ENCODE measurements at places on chromosomes 12 and 14. TPM values are rescaled to one million over a fixed set of nuclear protein-coding genes. Genes with fewer than 3 reads are reported as not detected.

- H3K27ac ChIP-seq: peak overlapping the region; percentile 96
- no peaks in the 10 kb centered on the region for H3K27me3 ChIP-seq
- H3K4me3 ChIP-seq: peak overlapping the region; percentile 91
- H3K36me3 ChIP-seq: peaks cover 61% of the 10 kb centered on the region
These were observed 6.8 kb downstream of the PTPN6 start for GRCh38 chr12:6957741-6958608.

GRCh38 chr12:125092108-125092871 lies 27.1 kb downstream of the AACS start:
- H3K27me3 ChIP-seq: no peaks in the 10 kb centered on the region
- H3K4me1 ChIP-seq: no peaks in the 10 kb centered on the region
- no peak overlapping the region for H3K27ac ChIP-seq
- DNase-seq: no peak
- no peak overlapping the region for H3K4me3 ChIP-seq

Gene FBRSL1
- 80.2 TPM for total RNA-seq

Gene ATP5F1B
- 714 TPM for total RNA-seq

- no peak for DNase-seq
- no peak overlapping the region for H3K4me3 ChIP-seq
- no peaks in the 10 kb centered on the region for H3K4me1 ChIP-seq
- H3K27me3 ChIP-seq: no peaks in the 10 kb centered on the region
These were observed 225.1 kb upstream of the FSCB start for GRCh38 chr14:44732144-44732543.

Gene RNFT2
- 11.8 TPM for total RNA-seq

- no peaks in the 10 kb centered on the region for H3K36me3 ChIP-seq
- DNase-seq: no peak
- no peak overlapping the region for H3K4me3 ChIP-seq
These were observed 128.9 kb downstream of the NUBPL start for GRCh38 chr14:31690056-31690455.

DNA sequence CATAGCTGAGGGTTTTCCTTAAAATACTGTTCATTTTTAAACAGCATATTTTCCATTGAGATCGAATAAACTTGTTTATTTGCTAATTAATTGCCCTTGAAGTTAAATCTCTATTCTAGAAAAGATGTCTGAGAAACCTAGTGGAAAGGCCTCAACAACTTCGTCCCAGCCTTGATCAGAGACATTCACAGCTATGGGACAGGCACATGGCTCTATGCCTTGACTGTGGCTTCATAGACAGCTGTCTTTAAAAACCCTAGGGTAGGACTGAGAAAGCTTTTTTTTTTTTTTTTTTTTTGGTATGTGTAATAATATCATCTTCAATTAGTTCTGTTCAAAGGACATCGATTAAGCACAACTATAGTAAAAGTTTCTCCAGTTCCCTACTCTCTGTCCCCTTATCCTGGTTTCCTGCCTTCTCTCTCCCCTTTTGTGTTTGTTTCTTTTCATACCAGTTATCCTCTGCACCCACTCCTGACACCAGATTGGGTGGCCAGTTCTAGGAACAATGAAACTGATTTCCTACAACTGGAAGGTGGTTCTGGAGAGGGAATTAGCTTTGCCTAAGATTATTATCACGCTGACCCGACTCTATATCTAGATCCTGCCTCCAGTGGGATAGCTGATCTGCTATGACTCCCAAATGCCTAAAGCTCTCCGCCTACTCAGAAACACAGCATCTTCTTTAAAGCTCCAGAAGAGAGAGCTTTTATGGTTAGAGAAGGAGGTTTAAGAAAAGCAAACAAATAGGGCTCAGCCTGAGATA lies 20.3 kb downstream of the SOCS2 start:
- H3K27me3 ChIP-seq: peaks cover 36% of the 10 kb centered on the region
- no peak overlapping the region for H3K4me3 ChIP-seq
- no peak overlapping the region for H3K27ac ChIP-seq
- no peak for DNase-seq

Gene SAMD15
- 0.29 TPM for total RNA-seq

DNA sequence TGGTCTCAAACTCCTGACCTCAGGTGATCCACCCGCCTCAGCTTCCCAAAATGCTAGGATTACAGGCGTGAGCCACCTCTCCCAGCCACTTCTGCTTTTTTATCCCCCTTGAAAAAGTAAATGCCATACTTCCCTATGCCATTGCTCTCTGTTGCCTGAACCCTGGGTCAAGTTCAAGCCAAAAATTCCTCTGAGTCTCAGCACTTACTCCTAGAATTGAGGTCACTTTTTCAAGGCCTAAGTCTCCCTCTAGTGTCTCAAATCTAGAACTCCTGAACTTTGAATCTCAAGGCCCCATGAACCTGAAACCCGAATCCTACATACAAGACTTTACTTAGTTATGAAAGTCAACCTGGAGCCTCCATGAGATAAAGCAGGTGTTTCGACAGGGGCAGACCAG lies 1.4 kb upstream of the APOBEC1 start:
- H3K36me3 ChIP-seq: no peaks in the 10 kb centered on the region
- H3K4me1 ChIP-seq: no peaks in the 10 kb centered on the region
- no peak overlapping the region for H3K4me3 ChIP-seq
- no peak for DNase-seq

- no peaks in the 10 kb centered on the region for H3K4me1 ChIP-seq
- DNase-seq: no peak
- H3K36me3 ChIP-seq: no peaks in the 10 kb centered on the region
- H3K4me3 ChIP-seq: no peak overlapping the region
These were observed 167.0 kb downstream of the EFCAB11 start for GRCh38 chr14:89787525-89787924.

DNA sequence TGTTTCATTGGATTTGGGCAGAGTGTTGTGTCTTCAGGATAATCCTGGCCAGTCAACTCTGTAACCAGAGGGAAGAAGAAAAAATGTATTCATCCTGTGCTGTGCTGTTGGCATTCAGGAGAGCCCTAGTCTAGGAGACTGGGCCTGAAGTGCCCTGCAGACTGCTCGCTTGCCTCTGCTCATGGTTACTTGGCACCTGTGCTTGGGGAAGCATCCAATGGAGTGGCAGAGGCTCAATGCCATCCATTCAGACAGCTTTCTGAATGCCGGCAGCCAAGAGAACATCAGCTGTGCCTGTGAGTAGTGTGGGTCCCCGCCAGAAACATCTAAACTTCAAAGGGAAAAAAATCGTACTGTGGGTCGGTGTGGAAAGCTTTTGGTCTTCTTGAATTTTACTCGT lies 124.2 kb downstream of the SRGAP1 start:
- no peak for DNase-seq
- no peak overlapping the region for H3K27ac ChIP-seq
- peaks cover 12% of the 10 kb centered on the region for H3K27me3 ChIP-seq

Gene IKZF4
- total RNA-seq: 31.9 TPM

Gene C12orf75
- 93.4 TPM for total RNA-seq

Gene FERMT2
- total RNA-seq: 2.1 TPM

DNA sequence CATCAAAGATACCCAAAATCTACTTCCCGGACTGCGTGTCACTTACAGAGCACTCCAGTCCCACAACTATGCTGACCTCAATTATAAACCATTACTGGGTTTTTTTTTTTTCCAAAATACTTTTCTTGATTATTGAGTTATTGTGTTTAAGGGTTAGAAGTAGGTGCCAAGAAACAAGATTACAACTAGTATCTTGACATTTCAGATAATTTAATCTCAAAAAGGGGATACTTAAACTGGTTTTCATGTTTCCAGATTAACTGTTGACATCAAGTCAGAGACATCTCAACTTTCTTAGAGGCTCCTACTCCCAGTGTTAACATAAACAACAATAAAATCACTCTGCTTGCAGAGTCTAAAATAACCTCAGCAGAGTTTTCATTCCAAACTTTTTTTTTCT lies 131.2 kb upstream of the ARID2 start:
- DNase-seq: no peak
- no peaks in the 10 kb centered on the region for H3K36me3 ChIP-seq
- H3K4me3 ChIP-seq: no peak overlapping the region
- no peaks in the 10 kb centered on the region for H3K4me1 ChIP-seq
- no peak overlapping the region for H3K27ac ChIP-seq
- peaks cover 7% of the 10 kb centered on the region for H3K27me3 ChIP-seq

GRCh38 chr12:42575717-42576116 lies 13.8 kb downstream of the PRICKLE1 start:
- no peaks in the 10 kb centered on the region for H3K4me1 ChIP-seq
- H3K27me3 ChIP-seq: peaks cover 7% of the 10 kb centered on the region
- no peaks in the 10 kb centered on the region for H3K36me3 ChIP-seq
- DNase-seq: no peak
- no peak overlapping the region for H3K4me3 ChIP-seq
- no peak overlapping the region for H3K27ac ChIP-seq

DNA sequence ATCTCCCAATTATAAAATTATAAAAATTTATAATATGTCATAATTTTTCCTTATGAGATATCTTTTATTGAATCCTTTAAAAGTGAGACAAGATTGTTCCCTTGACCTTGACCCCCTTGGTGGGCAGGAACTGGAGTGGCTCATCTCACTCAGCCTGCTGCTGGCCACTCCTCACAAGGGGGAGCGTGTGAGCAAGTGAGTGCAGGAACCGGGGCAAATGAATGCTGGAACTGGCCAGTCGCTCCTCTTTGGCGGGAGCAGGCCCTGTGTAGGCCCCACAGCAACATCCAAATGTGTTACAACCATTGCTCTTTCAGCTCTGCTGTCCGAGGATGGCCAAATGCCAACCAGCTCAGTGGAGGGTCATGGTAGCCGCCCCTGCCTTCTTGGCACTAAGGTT lies 178.8 kb downstream of the ETNK1 start:
- no peak for DNase-seq
- H3K4me3 ChIP-seq: no peak overlapping the region
- H3K27me3 ChIP-seq: peaks cover 6% of the 10 kb centered on the region
- H3K4me1 ChIP-seq: no peaks in the 10 kb centered on the region
- no peaks in the 10 kb centered on the region for H3K36me3 ChIP-seq

DNA sequence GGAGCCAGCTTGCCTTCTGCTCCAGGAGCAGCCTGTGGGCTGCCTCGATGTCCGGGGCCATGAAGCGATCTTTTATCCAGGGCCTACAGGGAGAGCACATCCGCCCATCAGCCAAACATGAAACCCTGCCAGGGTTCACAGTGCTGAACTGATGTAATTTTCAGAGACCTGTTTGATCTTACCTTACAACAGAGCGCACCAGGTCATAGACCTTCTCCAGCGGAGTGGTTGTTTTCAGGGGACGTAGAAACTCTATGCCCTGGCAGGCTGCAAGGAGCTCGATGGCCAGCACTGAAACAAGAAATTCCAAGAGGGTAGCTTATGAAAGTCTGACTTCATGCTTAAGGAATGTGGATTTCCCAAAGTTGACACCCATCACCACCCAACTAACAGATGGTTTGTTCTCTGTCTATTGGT lies 19.7 kb downstream of the HAL start:
- H3K4me3 ChIP-seq: no peak overlapping the region
- H3K36me3 ChIP-seq: no peaks in the 10 kb centered on the region
- no peak overlapping the region for H3K27ac ChIP-seq
- no peaks in the 10 kb centered on the region for H3K4me1 ChIP-seq
- DNase-seq: no peak
- no peaks in the 10 kb centered on the region for H3K27me3 ChIP-seq

- DNase-seq: no peak
- H3K27me3 ChIP-seq: no peaks in the 10 kb centered on the region
- peaks cover 43% of the 10 kb centered on the region for H3K36me3 ChIP-seq
- H3K27ac ChIP-seq: no peak overlapping the region
These were observed 46.5 kb downstream of the PAPLN start for GRCh38 chr14:73283608-73284379.

Gene KLRF1
- not detected for total RNA-seq

Gene P2RX2
- total RNA-seq: not detected

GRCh38 chr14:25110106-25110505 lies 60.2 kb upstream of the STXBP6 start:
- H3K36me3 ChIP-seq: no peaks in the 10 kb centered on the region
- H3K27me3 ChIP-seq: peaks cover 3% of the 10 kb centered on the region
- H3K4me3 ChIP-seq: no peak overlapping the region
- no peak for DNase-seq

Gene NGB
- total RNA-seq: not detected

DNA sequence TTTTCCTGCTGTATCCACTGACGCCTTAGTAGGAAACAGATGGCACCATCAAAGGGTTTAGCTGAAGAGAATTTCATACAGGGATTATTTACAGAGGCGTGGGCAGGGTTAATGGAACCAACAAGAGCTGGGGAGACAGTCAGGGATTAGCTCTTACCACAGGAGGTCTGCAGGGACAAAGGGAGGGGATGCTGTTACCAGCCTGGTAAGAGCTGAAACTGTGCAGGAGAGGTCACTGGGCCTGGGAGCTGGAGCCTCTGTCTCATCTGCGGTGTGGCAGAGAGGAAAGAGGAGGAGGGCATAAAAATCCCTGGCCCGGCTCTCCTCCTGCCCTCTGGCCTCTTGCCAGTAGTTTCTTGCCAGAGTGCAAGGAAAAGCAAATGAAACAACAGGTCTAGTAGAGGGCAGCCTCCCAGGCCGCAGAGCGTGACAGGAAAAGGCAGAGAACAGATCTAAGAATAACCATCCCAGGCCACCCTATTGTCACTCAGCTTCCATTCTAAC lies 18.9 kb upstream of the POC1B start:
- no peak for DNase-seq
- H3K27ac ChIP-seq: no peak overlapping the region
- no peaks in the 10 kb centered on the region for H3K27me3 ChIP-seq
- H3K4me1 ChIP-seq: peaks cover 10% of the 10 kb centered on the region

GRCh38 chr14:103302966-103303365 lies 31.1 kb upstream of the EIF5 start:
- no peak overlapping the region for H3K4me3 ChIP-seq
- no peaks in the 10 kb centered on the region for H3K4me1 ChIP-seq
- H3K36me3 ChIP-seq: no peaks in the 10 kb centered on the region
- peaks cover 22% of the 10 kb centered on the region for H3K27me3 ChIP-seq

- H3K4me1 ChIP-seq: no peaks in the 10 kb centered on the region
- H3K27ac ChIP-seq: no peak overlapping the region
- H3K27me3 ChIP-seq: no peaks in the 10 kb centered on the region
- no peak for DNase-seq
- no peaks in the 10 kb centered on the region for H3K36me3 ChIP-seq
These were observed 17.1 kb downstream of the PDZRN4 start for GRCh38 chr12:41205070-41205709.

GRCh38 chr12:40152783-40153383 lies 47.0 kb upstream of the SLC2A13 start:
- H3K27me3 ChIP-seq: peaks cover 30% of the 10 kb centered on the region
- no peak for DNase-seq
- no peak overlapping the region for H3K27ac ChIP-seq
- H3K4me1 ChIP-seq: no peaks in the 10 kb centered on the region

GRCh38 chr12:3726456-3726855 lies 26.5 kb downstream of the CRACR2A start:
- H3K36me3 ChIP-seq: peaks cover 65% of the 10 kb centered on the region
- no peak for DNase-seq
- peak overlapping the region; percentile 75 for H3K27ac ChIP-seq
- H3K27me3 ChIP-seq: no peaks in the 10 kb centered on the region
- peak overlapping the region; percentile 11 for H3K4me3 ChIP-seq

DNA sequence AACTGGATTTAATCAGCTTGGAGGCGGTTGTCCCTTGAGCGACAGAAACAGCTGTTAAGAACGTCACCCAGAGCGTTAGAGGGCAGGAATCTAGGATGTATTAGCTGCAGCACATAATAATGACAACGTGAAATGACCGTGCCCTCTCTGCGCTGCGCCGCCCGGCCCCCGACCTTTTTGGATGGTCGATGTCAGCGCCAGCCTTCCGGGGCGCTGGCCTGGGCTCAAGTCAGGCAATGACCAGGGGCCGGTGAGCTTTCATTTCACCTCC lies 427 bp upstream of the TMEM120B start:
- peaks cover 5% of the 10 kb centered on the region for H3K36me3 ChIP-seq
- peak overlapping the region; percentile 97 for H3K4me3 ChIP-seq
- peak overlapping the region; percentile 91 for H3K27ac ChIP-seq
- DNase-seq: peak; percentile 8
- peaks cover 28% of the 10 kb centered on the region for H3K4me1 ChIP-seq
